NCI-H748 treated with DMSO at 0.1 percent for 48 hours (cell line): ENCODE measurements at places on chromosomes 6 and 20.

- no peak for DNase-seq
These were observed 3.2 kb upstream of the TGM3 start for GRCh38 chr20:2292416-2293110.

DNA sequence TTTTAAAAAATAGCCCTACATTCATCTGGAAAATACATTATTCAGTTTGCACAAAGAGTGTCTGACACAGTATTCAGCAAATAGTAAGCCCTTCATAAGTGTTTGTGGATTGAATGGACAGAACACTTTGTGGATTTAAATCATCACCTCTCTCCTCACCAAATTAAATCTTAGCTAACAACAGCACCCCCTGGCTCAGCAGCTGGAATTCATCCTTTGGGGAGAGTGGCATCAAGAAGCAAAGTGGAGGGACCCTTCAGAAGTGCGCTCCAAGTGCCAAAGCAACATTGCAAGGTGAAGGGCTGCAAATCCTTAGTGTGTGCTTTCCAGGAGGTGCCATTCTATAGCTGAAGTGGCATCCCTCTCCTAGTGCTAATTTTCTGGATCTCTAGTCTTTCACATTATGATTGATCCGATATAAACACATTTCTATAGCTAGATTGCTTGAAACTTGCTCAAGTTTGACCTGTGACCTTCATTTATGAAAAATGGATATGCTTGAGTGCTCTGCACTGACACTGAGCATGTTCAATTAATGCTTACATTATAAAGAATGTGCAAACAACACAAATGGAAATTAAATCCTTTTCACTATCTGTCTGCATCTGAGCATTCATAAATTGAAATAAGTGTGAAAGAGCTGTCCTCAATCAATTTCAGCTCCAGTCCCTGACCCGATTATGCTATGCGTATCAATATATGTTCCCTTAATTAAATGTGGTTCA lies 891.7 kb downstream of the C6orf118 start:
- no peak for DNase-seq

GRCh38 chr20:48728042-48728825 lies 99.6 kb downstream of the PREX1 start:
- no peak for DNase-seq

DNA sequence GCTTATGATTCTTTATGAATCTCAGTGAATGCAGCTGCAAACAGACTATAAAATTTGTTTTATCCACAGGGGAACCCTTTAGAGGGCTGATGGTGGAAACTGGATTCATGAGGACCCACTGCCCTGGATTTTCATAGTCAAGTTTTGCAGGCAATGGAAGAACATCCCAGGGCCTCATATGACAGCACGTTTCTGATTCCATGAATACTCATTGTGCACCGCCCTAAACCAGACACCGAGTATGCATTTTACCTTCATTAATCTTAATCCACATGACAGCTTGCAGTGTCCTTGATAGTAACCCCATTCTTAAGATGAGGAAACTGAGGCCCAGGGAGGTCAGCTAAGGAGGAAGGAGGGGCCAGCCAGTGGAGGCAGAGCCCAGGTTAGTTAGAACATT lies 270.4 kb downstream of the PREX1 start:
- DNase-seq, result no peak

DNA sequence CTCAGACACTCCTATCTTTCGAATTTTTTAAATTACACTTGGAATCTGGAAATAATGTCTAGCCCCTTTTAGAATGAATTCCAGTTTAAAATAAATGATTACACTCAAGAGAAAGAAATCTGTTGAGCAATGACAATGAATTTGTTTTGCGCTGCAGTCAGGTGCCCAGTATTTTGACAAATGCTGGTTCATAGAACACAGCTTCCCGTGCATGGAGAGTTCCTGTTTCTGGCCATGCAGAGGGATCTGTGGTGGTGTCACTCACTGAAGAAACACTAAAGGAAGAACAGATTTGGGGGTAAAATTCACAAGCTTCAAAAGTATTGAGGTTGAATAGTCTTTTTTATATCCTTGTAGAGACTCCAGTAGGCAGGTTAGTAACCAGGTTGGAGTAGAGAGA lies 113.4 kb upstream of the CEP85L start:
- no peak for DNase-seq

DNA sequence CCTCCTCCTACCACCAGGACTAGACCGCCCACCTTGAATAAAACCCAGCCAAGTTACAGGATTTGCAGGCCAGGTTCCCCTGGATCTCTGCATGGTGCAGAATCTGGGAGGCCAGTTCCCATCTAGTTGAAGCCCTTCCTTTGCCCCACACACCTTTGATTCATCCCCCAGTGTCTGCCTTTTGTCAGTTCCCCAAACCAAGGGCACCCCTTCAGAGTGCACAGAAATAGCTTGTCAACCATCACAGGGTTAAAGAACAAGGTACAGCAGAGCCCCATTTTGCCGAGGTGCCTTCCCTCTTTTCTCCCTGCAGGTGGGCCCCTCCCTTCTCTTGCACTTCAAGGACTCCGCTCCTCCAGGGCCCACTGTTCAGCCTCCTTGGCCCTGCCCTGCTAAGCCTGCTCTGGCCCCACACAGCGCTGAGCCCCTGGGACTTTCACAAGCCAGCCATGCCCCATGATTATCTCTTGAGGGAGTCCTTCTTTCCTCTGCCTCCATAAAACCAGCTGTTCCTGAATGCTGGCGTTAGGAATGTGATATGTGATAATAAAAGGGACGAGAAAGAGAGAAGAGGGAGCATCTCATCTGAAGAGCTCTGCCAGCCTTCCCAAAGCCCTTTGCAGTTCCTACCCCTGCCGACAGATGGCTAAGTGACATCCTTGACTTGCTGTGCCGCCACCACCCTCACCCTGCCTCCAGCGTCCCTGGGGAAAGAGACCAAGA lies 280.3 kb downstream of the CDC5L start:
- DNase-seq, result no peak
